ENCODE measurements at places on chromosomes 1 and 21. TPM values are rescaled to one million over a fixed set of nuclear protein-coding genes. Genes with fewer than 3 reads are reported as not detected.

Gene NR1I3
- total RNA-seq: not detected

Gene HES2
- total RNA-seq: 0.14 TPM

Gene LRRC71
- total RNA-seq: 0.14 TPM

Gene CTSS
- 11.8 TPM for total RNA-seq

Gene SPRR2F
- not detected for total RNA-seq

Gene HORMAD1
- total RNA-seq: 2.4 TPM

Gene OR2M3
- under 0.01 TPM for total RNA-seq

Gene UQCRHL
- total RNA-seq: 2.0 TPM

Gene AHDC1
- total RNA-seq: 9.8 TPM

Gene VN1R5
- not detected for total RNA-seq

Gene BATF3
- total RNA-seq: 0.88 TPM

Gene TNFRSF14
- total RNA-seq: 19.5 TPM

Gene C1orf21
- total RNA-seq: 14.5 TPM

Gene BEND5
- not detected for total RNA-seq

Measured in placental pericyte (primary cell).